Activated CD8-positive, alpha-beta memory T cell treated with anti-CD3 and anti-CD28 coated beads, Interleukin-2, amount 10 ng/mL, durations not matched to agents 7 days and 5 days (primary cell): ENCODE measurements at places on chromosomes 12 and 14. TPM values are rescaled to one million over a fixed set of nuclear protein-coding genes. Genes with fewer than 3 reads are reported as not detected.

PPP4R4 gene
- total RNA-seq: 0.64 TPM

GRCh38 chr14:103480595-103480994 lies 42.0 kb downstream of the CKB start:
- no peak for DNase-seq

DNA sequence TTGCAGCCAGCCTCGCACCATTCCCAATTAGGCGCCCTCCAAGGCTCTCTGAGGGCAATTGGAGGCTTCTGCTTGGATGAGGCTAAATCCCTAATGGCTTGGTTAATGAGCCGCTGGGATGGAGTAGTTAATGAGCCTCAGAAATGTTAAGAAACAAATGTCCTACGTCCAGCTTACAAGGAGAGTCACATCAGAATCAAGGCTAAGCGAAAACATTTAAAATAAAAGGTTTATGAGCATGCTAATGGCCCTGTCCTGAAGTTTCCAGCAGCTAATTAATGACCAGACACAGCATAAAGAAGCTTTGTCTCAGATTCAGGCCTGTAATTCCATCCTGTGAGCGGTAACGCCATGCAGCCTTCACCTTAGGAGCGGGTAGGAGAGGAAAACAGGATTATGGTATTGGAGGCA lies 200.7 kb upstream of the BCL2L14 start:
- DNase-seq: no peak

OTOGL gene
- not detected for total RNA-seq
